ENCODE measurements at places on chromosomes 4 and X.
A peak's percentile ranks its signal among the peaks of the same experiment; 100 is the strongest.

DNA sequence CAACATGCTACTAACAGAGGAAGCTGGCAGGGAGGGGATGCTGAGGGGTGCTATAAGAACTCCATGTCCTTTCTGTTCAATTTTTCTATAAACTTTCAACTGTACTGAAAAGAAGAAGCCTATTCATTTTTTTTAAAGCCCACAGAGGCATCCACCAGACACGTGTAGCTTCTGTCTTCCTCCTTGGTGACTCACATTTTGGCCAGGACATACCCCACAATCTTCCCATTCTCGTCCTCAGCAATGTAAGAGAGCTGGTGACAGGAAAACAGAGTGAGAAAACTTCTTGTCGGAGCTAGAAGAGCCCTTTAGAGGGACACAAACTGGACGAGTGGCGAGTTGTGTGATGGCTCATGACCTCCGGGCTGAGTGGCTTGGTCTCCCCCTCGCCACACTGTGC, 1.1 kb downstream of the NAA10 start:
- DNase-seq = no peak

GRCh38 chr4:22532117-22532516, 16.3 kb upstream of the ADGRA3 start:
- no peak for DNase-seq

DNA sequence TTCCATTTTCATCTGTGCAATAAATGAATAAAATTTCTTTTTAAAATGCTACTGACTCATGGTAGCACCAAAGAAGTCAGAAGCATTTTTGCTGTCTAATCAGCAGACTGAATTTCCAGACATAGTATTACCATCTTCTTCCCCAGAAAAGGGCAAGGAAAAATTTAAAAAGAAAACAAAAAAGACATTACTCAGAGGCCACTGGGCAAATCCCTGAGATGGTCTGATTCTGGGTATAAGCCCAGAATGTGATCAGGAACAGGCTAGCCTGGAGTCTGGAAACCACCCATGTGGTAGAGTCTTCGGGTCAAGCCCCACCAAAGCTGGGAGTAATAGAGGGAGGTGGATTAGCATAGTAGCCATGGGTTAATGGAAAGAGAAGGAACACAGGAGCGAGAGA, 342.8 kb downstream of the FBXW7 start:
- DNase-seq = no peak

DNA sequence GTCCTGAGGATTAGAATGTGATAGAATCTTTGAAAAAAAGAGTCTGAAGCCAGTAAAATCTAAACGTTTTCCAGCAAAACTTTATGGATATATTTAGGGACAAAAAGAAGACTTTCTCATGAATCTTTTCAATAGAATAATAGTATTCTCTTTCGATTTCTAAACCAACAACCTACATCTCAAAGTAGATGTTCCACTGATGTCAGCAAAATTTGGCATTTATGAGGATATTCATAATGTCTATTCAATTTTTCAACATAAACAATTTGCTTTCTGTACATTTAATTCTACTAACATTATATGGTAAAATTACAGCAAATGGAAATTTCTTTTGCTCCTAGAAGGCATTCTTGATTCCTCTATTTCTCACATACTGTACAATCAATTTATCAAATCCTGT, 886.5 kb downstream of the CENPC start:
- no peak for DNase-seq

DNA sequence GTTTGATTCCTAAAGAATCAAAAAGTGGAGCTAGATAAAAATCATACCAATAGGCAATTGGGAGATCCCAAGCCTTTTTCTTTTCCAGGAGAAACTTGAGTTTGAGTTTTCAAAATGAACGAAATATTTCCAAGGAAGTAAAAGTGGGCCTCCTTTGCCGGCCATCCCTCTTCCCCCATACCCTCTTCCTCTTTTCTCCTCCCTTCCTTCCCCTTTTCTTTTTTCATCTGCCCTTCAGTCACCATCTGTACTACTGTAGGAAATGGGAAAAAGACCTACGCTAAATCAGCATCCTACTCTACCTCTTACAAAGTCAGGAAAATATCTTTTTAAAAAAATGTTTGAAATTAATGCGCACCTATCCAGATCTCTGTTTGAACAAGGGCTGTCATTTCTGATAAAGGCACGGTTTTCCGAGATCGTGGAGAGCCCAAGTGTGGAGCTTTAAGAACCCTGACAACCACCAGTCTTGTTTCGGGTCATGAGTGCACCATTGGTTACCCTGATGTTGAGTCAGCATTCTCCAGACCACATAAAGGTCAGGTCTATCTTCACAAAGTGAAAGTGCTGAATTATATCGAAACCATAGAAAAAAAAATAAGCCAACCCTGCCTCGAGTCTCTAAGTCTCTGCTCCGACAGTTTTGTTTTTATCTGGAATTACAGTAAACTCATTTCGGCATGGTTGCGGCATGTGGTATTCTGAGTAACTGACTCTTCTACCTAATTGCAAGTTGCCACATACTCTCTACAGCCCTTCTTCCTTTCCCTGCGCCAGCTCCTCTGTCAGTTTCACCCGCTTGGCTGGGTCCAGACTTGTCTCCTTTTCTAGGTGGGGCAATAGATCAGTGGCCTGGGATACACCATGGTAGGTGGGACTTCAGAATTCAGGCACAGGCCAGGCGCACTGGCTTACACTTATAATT, 140.2 kb upstream of the KLF3 start:
- DNase-seq = peak; percentile 46

DNA sequence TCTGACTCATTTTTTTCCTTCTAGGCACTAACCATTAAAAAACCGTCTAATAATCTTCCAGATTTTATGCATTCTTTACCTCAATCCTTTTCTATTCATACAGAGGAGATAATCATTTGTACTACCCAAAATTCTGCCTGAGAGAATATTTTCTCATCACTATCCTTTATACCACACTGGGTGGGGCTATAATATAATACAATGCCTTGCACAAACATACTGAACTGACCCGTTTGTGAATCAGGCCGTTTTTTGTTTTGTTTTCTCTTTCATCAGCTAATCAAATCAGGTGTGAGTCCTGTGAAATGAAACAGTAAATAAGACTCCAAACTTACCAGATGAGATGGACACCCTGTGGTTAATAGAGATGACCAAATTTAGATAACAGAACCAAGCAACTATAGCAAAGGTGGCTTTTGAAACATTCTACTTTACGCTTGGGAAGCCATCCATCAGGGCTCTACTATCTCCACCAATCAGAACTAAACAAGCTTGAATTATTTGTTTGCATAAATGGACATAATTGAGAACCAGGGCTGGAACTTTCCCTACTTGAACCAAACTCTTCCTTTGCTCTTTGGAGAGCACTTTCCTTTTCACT, 573.0 kb downstream of the GABRG1 start:
- DNase-seq = no peak

DNA sequence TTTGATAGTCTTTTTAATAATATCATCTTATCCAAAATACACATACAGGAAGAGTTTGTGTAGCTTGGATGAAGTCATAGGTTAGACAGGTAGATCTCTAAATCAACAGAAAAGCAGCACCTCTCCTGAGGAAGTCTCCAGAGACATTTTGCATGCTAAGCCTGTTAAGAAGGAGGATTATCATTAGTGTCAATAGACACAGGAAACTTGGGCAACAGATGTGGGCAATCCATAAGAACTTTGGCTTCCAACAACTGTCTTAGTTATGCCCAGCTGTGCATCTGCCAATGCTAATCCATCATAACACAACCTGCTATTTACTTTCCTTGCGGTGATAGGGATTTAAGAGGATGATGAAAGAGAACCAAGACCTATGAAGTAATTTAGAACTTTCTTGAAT, 1052.6 kb downstream of the RPA4 start:
- no peak for DNase-seq

DNA sequence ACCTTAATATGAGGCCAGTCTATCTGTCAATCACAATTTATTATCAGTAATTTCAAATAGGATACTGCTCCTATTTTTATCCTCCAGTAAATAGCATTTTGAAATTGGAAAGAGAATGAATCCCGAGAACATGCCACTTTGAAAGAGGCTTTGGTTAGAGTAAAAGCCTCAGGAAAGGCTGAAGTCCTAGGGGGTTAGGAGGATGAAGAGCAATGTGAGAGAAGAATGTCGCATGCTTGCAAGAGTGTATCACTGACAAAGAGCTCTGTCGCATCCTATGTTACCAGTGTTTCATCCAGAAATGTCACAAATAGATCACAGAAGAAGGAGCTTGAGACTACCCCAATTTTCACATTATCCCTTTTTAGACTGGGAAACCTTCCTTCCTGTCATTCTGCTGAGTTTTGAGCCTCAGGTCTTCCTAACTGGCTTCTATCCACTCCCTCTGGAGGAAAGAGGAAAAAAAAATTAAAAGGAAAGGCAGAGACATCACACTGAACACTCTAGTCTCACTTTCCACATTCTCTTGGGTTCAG, 39.8 kb downstream of the GPM6A start:
- no peak for DNase-seq

- DNase-seq = no peak
Measured at GRCh38 chr4:14583331-14583730, 418.9 kb upstream of the CPEB2 start.

GRCh38 chr4:15659768-15660570, 4.8 kb upstream of the FBXL5 start:
- no peak for DNase-seq

DNA sequence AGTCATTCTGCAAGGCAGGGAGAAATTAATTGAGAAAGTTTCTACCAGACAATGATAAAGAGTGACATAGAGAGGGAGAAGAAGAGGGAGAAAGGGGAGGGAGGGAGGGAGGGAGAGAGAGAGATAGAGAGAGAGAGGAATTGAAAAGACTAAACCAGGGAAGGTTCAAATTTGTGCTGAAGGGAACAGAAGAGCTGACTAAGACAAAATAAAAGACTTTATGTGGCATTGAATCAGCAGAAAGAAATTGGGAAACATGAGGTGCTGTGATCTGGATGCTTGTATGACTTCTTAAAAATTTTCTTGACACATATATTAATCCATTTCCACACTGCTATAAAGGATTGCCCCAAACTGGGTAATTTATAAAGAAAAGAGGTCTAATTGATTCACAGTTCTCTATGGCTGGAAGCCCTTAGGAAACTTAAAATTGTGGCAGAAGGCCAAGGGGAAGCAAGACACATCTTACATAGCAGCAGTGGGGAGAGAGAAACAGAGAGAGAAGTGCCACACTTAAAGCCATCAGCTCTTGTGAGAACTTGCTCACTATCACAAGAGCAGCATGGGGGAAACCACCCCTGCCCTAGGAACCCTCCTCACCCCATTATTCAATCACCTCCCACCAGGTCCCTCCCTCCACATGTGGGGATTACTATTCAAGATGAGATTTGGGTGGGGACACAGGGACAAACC, 13.5 kb upstream of the CXCL6 start:
- no peak for DNase-seq

GRCh38 chr4:148261848-148262247, 180.4 kb downstream of the NR3C2 start:
- DNase-seq = no peak

- DNase-seq = no peak
Measured at GRCh38 chr4:185381288-185382196, 14.2 kb downstream of the LRP2BP start.

- no peak for DNase-seq
Measured at GRCh38 chr4:121599049-121599448, 97.7 kb downstream of the ANXA5 start.

DNA sequence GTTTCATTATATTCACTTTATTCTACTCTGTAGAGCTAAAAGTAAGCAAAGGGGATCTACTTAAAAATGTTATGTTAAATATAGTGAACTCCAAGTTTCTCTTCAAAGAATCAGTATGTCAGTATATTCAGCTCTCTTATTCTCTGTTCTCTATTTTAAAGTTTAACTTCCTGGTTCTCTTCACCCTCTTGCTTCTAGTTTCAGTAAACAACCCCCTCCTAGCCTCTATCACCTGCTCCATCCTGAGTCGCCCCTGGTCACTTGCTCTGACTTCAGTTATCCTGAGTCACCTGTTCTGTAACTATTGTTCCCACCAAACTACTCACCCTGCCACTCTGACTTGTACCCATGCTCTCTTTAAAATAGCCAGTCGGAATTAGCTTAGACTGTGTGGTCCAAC, 180.9 kb upstream of the AADAT start:
- DNase-seq = no peak

All from activated T-cell treated with anti-CD3 and anti-CD28 coated beads for 48 hours (primary cell).